CD4-positive, alpha-beta T cell treated with Interleukin-17A for 1 hour (primary cell): ENCODE measurements at places on chromosomes 7 and 10.

- no peak for DNase-seq
Observed at GRCh38 chr7:70237831-70238575, 639.7 kb downstream of the AUTS2 start.

- DNase-seq, result no peak
Observed at GRCh38 chr10:4069491-4069890, 284.5 kb upstream of the KLF6 start.

DNA sequence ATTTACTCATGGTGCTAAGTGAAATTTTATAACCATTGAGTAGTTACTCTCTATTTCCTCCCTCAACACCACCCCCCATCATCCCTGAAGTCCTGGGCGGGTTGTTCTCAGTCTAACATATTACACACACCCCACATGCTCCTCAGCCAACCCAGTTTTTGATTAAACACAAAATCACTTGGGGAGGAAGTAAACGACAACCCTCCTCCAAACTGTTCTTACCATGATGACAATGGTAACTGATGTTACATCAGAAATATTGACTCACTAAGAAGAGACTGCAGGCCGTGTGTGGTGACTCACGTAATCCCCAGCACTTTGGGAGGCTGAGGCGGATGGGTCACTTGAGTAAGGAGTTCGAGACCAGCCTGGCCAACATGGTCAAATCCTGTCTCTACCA is 44.2 kb downstream of the RAB11FIP2 start:
- no peak for DNase-seq

GRCh38 chr7:17166824-17167379 is 131.6 kb upstream of the AHR start:
- no peak for DNase-seq

GRCh38 chr10:110207011-110207804 is at the start of gene MXI1:
Gene MXI1, plus strand, starts transcription at chr10:110207605. Its CDS starts 204 bp downstream, at chr10:110207809.
- peak; percentile 57 for DNase-seq

- DNase-seq, result no peak
Observed at GRCh38 chr7:135877805-135878204, 99.4 kb downstream of the MTPN start.

DNA sequence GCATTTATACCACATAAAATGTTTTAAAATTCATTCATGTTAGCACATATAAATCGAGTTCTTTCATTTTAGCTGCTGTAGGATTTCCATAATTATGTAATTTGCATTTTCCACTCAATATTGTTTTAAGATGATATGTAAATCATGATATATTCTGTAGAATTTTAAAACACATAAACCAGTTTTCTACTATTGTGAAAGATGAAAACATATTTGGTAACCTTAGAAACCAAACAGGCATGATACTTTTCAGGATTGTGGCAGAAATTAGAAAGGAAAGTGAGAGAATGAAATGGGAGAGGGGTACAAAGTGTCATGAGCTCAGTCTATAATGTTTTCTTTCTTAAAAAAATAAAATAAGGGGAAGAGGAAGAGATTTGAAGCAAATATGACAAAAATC is 269.3 kb downstream of the PPP1R3A start:
- DNase-seq, result no peak

GRCh38 chr7:70307544-70308106 is 709.4 kb downstream of the AUTS2 start:
- peak; percentile 32 for DNase-seq

- DNase-seq, result no peak
Observed at GRCh38 chr10:66999762-67000545, 74.1 kb downstream of the LRRTM3 start.

- no peak for DNase-seq
Observed at GRCh38 chr7:90669492-90669891, 73.4 kb downstream of the CDK14 start.

- no peak for DNase-seq
Observed at GRCh38 chr10:98374217-98374985, 40.6 kb downstream of the PYROXD2 start.

DNA sequence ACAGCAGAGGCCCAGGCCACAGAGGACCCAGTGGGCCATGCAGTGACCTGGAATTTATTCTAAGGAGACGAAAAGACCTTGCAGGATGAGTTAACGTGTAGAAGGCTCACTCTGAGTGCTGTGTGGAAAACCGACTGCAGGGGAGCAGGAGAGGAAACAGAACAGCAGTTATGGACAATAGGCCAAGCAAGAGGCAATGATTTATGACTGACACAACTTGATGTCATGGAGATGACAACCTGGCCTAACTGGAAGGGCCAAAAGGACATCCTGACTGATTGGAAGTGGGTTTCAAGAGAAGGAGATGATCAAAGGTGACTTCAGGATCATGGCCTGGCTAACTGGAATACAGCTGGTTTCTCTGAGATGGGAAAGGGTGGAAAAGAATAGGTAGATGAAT is 70.2 kb upstream of the RAPGEF5 start:
- no peak for DNase-seq

- DNase-seq, result peak; percentile 48
Observed at GRCh38 chr10:43395571-43396060, 13.4 kb downstream of the HNRNPF start.

DNA sequence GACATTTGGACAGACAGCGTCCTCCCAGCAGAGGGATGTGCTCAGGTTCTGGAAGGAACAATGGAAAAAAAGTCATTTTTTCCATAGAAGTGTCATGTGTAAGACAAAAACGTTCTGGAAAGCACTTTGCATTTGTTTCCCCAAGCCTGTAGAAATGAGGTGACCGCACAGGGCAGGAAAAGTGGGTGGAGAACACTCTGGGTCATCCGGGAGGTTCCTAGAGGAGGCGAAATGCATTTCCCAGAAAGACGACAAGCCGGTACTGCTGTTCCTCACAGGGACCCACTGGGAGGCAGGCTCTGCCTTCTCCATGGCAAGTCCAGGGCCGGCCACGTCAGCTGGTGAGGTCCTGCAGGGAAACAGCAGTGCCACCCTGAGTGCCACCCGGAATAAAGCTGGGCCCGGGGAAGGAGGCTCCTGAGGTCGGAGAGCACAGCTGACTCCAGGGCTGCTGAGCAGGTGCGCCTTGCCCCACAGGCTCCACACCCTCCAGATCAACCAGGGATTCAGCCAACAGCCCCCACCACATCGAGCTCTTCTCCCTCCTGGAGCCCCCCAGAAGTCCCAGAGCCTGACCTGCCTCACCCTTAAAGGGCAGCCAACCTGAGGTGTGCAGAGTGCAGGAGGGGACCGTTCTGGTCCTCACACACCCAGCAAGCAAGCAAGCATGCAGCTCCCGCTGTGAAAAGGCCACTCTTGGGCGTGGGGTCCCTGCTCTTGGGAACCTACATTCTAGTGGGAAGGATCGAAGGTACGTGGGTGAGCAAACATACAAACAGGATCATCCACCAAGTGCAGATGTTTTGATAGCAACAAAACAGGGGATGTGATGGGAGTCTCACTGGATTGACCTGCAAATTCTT is 28.8 kb upstream of the INPP5A start:
- no peak for DNase-seq

- no peak for DNase-seq
Observed at GRCh38 chr7:66255534-66256100, 50.5 kb downstream of the TPST1 start.

GRCh38 chr7:137091396-137091795 is 222.9 kb downstream of the CHRM2 start:
- DNase-seq, result no peak

DNA sequence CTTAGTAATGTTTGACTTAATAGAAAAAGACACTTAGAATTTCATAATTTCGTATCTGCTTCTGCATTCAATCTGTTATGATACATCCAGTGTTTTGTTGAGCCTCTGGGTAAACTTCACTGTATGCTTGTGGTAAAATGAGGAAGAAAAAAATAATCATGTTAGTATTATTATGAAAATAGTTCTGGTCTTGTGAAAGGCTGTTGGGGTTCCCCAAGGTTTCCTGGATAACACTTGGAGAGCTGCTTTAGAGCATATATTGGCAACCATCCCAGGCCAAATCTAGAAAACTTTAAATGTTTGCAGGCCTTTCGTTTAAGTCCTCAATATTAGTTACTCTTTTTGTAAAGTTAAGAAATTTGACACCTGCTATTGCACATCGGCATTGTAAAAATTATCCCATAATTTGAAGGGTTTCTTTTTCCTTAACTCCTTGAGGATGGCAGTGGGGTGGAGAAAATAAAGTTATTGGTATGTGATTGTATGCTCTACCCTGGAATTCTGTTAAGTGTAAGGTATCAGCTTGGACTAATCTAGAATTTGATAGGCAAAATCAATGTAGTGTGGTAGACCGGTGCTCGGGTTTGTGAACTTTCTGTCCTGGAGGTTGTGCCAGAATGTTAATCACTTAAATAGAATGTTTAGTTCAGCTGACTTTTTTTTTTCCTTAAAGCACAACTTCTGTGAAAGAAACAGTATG is 54.5 kb downstream of the WAC start:
- no peak for DNase-seq

DNA sequence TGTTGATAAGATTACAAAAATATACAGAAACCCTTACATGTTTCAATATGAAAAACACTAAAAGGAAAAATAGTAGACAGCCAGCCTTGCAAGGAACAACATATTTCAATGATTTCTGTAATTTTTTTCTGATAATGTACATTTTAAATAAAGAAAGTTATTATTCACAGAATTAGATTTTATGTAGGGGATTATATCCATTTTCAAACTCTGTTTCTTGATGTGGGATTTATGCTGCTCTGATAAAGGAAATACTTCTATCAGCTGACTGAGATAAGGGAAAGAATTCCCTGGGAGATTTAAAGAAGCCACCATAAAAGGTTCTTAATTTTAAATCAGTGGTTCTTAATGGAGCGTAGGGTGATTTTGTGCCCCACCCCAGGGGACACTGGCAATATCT is 180.4 kb downstream of the ADAM12 start:
- no peak for DNase-seq

DNA sequence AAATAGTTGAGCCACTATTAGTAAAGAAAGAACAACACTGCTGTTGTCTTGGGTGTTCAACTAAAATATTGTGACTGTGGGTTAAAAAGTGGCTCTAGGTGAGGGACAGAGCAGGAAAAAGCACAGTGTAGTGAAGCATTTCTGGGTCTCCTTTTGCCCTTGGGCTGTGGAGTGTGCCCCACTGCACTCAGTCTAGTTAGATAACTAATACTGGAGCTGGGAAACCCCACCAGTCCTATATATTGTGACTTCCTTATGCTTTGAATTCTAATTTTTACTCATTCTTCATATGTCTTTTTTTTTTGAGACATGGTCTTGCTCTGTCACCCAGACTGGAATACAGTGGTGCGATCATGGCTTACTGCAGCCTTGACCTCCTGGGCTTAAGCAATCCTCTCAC is 195.1 kb downstream of the EXOC4 start:
- no peak for DNase-seq

DNA sequence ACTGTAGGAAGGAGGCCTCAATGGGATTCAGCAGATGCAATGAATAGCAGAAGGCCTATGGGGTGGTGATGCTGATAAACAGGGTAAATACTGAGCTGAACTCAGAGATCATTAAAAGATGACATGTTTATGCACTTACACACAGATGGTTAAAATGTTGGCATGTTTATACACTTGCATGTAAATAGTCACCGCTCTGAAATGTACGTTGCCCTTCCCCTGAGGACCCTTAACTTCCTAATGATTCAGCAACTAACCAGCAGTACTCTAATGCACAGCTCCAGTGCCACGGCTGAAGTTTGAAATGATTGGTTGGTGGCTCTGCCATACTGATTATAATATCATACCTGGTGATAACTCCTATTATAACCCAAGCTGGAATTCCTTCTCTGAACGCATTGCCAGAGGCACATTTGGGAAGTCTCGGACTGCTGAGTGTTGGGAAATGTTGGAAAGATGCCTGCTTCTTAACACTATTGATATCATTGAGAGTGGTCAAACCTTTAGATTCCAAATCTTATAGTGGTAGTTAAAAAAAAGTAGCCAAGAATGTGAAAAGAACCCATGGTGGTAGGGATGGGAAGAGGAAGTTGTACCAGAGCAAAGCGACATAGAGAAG is 3.7 kb upstream of the CAV1 start:
- DNase-seq, result no peak

DNA sequence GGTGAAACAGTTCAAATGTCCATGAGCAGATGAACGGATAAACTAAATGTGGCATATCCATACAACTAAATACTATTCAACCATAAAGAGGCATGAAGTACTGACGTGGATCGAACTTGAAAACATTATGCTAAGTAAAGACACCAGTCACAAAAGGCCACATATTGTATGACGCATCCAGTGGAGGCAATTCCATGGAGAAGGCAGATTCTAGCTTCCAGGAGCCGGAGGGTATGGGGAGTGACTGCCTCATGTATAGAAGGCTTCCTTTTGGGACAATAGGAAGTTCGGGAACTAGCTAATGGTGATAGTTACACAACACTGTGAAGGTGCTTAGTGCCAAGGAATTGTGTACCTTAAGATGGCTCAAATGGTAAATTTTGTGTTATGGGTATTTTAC is 98.4 kb downstream of the VIPR2 start:
- DNase-seq, result no peak
